Caudate nucleus (tissue), 63 donors: ENCODE measurements at places on chromosomes 4 and X.

DNA sequence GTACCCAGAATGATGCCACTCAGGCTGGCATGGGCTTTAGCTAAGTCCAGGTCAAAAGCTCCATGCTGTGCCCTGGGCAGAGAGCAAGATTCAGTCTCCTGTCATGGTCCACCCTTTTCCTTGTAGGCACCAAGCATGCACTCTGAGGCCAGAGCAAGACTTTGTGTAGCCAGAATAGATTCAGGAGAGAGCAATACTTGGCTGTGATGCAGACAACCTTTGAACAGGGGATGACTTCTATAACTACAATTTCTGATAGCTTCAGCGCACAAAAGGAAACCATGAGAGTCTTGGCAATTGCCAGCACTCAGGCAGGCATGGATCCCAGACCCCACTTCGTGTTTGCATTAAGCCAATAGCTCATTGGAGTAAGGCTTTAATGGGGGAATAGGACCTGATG lies 510.6 kb downstream of the RAB28 start:
- no peak for DNase-seq

DNA sequence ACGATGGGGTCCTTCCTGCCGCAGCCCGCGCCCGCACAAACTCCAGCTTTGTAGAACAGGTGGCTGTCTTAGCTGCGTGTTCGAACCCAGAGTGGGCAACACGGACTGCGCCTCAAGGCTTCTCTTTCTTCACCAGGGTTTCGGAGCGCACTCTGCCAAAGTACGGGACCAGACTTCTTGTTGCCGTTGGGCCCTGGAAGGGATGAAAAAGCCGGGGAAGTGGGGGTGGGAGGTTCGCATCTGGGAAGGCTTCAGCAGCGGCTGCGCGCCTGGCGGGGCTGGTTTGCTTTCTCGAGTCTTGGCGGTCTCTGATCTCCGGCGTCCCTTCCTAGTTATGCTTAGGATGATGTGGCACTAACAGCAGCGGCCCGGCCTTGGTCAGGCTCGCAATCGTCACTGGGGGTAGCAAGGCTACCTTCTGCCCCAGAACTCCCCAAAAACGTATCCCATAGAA lies 673 bp downstream of the PARM1 start:
- DNase-seq, result peak; percentile 1

- no peak for DNase-seq
These were observed 250.0 kb downstream of the GPAT3 start for GRCh38 chr4:83785891-83786290.

GRCh38 chr4:38759113-38759789 lies 23.5 kb downstream of the TLR10 start:
- peak; percentile 80 for DNase-seq

DNA sequence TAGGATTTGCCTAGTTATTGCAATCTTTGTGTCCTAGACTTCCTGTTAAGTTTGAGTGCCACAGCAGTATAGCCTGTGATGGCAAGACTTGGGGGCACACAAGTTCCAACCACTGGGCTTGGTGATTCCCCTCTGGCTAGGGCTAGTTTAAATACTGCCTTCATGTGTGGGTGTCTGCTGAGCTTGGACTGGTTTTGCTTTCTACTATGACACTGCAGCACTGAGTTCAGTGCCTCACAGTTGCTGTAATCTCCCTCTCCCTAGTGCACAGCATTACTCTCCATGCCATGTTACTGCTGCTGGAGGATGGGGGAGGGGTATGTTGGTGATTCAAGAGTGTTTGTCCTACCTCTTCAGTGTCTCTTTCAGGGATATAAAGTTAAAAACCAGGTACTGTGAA lies 379.6 kb downstream of the IL15 start:
- no peak for DNase-seq

GRCh38 chr4:99219072-99219471 lies at the start of gene ADH6:
TSS of gene ADH6 (minus strand) at chr4:99219246. CDS start at chr4:99219152, 94 bp downstream.
- no peak for DNase-seq

- no peak for DNase-seq
These were observed 12.2 kb upstream of the PRDM8 start for GRCh38 chr4:80184825-80185756.

DNA sequence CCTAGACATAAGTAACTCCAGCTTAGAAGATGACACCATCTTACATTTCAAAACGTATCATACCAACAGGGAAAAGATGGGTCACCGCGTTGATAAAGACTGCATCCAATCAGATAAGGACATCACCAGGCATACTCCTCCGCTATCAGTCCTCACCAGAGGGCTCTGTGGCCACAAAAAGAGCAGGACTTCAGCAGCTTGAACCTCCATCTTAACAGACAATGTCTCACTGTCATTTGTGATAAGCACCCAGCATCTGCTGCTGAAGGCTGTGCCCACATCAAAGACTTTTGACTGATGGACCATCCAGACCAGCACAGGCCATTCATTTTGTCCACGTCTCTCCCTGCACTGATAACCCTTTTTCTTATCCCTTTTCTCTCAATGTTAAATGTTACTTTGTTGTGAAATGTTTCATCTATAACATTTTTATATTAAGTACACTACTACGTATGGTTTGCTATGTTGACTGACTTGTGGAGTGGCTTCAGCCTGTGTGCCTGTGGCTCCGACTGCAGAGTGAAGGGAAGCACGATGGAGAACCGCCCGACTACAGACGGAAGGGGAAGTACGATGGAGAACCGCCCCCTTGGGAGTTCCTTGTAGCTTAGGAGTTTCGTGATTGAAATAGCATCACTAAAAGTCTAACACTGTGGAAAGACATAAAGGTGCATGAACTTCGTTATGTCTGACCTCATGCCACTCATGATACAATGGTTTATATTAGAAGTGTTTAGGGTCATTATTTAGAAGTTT lies 595.4 kb upstream of the AGA start:
- no peak for DNase-seq

GRCh38 chr4:138438608-138439007 lies 196.5 kb upstream of the SLC7A11 start:
- DNase-seq, result no peak
